T-helper 17 cell (primary cell): ENCODE measurements at places on chromosomes 4 and X. TPM values are rescaled to one million over a fixed set of nuclear protein-coding genes. Genes with fewer than 3 reads are reported as not detected.

DNA sequence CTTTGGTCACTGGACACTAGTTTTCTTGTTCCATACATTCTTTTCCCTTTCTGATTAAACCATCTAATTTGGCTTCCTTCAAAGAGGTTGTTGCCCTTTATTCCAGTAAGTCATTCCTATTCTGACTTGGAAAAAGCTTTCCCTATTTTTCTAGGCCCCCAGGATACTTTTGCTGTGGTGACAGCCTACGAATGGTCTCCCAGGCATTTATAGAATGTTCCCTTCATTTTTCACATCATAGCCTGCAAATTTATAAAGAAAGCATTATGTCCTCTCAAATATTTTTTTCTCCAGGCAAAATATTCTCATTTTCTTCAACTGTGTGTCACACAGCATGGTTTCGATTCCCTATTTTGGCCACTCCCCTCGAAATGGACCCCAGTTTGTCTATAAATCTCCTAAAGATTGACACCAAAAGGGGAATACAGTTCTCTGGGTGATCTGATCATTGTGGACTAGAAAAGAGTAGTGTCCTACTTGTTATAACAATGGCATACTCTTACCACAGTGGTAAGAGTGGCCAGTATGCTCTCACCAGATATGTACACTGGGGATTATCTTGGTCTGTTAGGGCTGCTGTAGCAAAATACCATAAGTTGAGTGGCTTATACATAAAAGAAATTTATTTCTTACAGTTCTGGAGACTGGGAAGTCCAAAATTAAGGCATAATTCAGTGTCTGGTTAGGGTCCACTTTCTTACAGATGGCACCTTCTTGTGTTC, 41.5 kb upstream of the BMP2K start:
- no peak for DNase-seq

Gene RAB40A
- total RNA-seq, result 0.31 TPM

DNA sequence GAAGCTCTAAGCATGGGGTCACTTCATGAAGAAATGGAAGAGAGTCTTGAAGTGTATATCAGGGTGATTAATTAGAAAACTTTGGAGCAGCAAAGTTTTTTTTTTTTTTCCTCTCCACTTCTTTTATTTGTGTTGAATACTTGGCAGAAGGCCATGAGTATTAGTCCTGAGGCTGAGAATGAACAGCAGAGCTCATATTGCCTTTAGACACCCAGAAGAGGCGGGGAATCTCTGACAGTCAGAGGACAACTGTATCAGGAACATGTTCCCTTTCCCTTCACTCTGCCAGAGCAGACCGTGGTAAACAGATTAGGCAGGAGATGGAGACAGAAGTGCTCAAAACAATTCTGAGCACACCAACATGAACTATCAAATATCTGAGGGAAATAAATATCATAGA, 300.9 kb downstream of the FAM47A start:
- no peak for DNase-seq

- no peak for DNase-seq
These were observed 62.6 kb downstream of the COQ2 start for GRCh38 chr4:83221897-83222441.

Gene ERCC6L
- not detected for total RNA-seq

DNA sequence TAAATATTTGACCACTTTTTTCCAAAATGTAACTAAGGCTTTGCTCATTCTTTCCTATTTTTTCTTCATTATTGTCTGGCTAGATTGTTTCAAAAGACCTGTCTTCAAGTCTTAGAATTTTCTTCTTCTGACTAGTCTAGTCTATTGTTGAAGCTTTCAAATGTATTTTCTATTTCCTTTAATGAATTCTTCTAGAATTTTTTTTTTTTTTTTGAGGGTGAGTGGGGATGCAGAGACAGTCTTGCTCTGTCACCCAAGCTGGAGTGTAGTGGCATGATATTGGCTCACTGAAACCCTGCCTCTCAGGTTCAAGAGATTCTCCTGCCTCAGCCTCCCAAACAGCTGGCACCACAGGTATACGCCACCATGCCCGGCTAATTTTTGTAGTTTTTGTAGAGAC, 141.4 kb downstream of the TET2 start:
- DNase-seq, result no peak

- DNase-seq, result no peak
These were observed 72.7 kb downstream of the MTMR1 start for GRCh38 chrX:150765782-150766350.

DNA sequence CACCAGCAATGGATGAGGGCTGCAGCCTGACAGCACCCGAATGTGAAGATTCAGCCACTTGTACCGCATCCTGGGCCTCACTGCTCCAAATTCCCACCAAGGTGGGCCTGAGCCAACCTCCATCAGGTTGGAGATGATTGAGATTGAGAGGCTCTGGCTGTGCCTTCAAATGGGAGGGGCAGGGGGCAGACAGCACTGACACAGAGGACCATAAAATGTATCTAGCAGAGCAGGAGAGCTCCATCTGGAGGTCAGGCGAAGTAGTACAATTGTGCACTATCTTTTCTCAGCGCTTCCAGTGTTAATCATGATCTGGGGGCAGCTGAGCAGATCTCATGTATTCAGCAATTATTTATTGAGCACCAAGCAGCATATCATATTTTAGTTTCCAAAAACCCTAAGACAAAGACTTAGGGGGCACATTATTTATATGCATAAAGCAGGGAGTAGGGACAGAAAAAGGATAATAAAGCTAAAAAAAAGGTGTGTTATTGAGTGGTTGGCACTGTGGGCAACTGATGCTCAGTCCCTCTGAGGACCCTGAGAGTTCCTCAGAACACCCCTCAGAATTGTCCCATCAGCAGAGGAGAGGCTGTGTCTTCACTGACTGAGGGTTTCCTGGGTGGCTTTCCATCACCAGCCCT, 31.6 kb upstream of the C1QTNF7 start:
- no peak for DNase-seq

- no peak for DNase-seq
These were observed 634 bp downstream of the APOO start for GRCh38 chrX:23907111-23907497.

- DNase-seq, result no peak
These were observed 344.6 kb upstream of the SPOCK3 start for GRCh38 chr4:167578906-167579305.

DNA sequence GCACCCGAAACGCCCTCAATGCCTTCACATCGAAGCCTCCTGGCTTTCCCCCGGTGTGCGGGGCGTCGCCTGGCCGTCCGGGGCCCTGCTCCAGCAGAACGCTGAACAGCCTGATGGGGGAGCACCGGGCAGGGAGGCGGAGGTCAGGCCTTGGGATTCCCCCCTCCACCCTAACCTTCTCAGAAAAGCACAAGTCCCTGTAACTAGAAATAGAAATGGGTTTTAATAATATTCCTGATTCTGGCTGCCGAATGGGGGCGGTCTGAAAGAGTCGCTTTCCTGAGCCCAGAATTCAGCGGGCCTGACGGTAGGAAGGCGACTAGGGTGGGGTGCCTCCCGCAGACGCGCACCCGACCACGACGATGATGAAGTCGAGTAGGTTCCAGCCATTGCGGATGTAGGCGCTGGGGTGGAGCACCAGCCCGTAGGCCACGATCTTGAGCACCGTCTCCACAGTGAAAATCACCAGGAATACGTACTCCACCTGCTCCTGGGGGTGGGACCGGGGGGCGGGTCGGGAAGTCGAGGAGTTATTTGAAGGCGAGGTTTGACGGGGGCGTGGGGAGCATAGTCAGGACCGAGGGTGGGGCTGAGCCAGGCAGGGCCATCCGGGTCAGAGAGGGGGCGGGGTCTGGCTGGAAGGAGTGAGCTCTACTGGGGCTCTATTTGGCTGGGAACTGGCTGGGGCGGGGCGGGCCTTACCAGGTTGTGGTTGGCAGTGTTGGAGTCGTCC, 2.5 kb downstream of the CACNA1F start:
- peak; percentile 12 for DNase-seq

GRCh38 chr4:80115368-80116181, 42.5 kb upstream of the ANTXR2 start:
- DNase-seq, result no peak

- DNase-seq, result no peak
These were observed 111.6 kb downstream of the MAGEB17 start for GRCh38 chrX:16278927-16279326.

DNA sequence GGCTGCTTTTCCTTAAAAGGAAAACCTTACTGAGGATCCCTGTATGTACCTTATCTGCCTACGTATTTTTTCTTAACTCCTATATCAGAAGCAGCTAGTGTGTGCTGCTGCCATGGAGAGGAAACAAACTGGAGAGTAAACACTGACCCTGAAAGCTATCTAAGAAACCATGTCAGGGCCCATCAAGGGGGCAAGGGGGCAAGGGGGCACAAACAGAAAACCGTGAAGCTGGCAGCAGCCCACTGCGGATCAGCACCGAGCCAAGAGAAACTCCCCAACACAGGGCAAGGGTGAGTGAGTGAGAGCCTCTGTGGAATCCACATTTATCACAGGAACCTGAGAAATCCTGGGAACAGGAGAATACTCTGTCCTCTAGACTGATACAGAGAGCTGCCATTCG, 1204.2 kb downstream of the PCDH18 start:
- no peak for DNase-seq

DNA sequence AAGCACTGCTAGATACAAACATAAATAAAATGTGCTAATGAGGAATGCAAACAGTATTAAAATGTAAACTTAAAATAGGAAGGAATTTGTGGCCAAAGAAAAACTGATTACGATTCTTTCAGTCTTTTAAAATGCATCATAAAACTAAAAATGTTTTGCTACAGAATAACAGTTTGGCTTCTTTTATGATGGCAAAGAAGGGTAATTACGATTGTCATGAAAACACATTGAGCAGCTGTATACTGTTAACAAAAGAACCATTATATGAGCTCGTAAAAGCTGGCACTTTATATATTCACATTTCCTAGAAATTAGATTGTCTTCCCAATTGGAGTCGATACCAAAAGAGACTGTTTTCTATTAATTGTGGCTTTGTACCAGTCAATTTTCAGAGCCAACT, 290.4 kb downstream of the NR3C2 start:
- no peak for DNase-seq

DNA sequence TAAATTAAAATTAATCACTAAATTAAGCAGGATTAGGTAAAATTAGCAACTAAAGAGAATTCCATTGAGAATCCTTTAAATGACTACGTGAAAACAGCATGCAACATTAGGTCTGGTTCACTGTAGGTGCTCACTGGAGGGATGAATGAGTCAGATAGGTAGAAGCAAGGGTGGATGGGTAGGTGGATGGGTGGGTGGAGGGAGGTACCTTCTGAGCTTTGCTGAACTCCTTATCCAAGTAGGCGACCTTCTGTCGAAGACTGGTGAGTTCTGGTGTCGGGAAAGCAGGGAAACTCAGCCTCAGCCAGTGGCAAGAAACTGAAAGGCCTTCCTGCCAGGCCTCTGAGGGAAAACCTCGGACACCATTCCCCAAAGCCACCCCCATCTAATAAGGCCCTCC, 3.0 kb downstream of the GRIPAP1 start:
- DNase-seq, result no peak

GRCh38 chr4:48275686-48276085, 6.0 kb upstream of the TEC start:
- no peak for DNase-seq

DNA sequence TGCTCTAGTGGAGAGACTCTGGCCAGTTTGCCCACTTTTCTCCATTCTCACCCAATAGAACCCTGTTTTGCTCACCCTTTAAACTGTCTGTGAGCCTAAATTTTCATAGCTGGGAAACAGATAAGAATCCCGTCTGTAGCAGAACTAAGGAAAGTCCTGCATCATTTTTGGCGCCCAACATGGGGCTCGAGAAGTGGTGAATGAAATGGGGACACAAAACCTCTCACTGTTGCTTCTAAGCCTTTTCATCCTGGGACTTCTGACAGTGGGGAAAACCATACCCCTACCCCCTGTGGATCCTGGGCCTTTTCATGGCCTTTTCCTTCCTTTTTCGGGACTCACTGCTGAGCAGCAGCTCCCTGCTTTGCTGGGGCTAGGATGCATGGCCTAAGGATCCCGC, 189.9 kb downstream of the INPP4B start:
- peak; percentile 5 for DNase-seq

DNA sequence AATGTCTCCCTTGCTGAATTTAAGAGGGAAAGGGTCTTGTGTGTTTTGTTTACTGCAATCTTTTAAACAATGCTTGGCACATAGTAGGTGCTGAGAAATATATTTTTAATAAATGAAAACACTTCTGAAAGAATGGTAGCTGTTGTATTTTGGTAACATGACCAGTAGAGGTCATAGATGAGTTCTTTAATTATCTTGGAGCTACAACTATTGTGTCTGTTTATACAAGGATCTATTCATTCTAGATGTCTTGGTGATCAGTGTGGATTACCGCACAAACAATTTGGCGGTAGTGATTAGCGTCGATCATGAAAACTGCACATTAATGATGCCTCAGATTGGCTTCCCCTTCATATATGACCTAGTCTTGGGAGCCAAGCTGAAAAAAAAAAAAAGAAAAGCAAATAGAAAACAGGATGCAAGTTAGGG, 21.4 kb upstream of the SCRG1 start:
- no peak for DNase-seq

Gene YY2
- 0.68 TPM for total RNA-seq
